G401 (cell line): ENCODE measurements at places on chromosomes 5 and 9.

DNA sequence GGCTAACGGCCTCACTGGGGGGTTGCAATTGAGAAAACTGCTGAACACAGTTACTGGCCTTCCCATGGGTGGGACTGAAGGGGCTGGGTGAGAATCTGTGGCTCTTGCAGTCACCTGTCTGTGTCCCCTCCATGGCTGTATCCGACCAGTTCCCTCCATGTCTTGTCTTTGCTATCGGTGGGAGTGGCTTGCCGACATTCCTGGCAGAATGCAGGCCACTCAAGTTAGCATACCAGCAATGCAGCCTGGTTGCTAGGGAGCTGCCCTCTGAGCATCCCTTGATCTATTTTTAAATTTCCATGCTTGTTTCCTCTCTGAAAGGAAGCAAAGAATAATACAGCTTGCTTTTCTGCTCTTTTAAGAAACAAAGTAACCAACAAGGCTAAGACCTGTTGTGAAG, 1509.7 kb upstream of the WWC1 start:
- DNase-seq, result no peak

DNA sequence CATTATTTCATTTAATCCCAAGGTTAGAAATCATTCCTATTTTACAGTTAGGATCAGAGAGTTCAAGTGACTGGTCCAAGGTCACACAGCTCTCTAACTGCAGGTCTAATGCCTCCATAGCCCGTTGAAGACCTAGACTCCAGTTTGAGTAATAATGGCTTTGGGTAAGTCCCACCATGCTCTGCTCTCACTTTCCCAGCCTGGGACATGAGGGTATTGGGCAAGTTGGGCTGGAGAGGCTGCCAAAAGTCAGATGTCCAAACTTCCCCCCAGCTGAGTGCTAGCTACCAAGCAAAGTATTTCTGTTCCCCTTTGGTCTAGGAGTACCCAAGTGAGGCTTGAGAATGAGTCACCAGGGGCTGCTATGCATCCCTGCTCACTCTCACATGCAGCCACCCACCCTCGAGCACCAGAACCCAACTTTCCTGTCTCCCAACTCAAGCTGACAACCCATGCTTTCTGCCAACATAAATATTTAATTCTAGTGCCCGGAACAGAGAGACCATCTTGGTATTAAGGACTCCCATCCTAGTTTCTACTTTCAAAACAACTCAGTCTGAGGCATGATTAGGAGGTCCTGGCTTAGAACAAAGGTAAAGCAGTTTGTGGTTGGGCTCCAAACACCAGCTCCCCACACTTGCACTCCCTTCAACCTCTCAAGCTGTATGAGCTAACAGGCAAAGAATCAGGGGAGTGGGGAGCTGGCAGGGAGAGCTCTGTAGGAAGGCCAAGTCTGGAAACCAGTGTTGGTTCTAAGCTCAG, 236.5 kb upstream of the TRIM32 start:
- DNase-seq, result no peak

DNA sequence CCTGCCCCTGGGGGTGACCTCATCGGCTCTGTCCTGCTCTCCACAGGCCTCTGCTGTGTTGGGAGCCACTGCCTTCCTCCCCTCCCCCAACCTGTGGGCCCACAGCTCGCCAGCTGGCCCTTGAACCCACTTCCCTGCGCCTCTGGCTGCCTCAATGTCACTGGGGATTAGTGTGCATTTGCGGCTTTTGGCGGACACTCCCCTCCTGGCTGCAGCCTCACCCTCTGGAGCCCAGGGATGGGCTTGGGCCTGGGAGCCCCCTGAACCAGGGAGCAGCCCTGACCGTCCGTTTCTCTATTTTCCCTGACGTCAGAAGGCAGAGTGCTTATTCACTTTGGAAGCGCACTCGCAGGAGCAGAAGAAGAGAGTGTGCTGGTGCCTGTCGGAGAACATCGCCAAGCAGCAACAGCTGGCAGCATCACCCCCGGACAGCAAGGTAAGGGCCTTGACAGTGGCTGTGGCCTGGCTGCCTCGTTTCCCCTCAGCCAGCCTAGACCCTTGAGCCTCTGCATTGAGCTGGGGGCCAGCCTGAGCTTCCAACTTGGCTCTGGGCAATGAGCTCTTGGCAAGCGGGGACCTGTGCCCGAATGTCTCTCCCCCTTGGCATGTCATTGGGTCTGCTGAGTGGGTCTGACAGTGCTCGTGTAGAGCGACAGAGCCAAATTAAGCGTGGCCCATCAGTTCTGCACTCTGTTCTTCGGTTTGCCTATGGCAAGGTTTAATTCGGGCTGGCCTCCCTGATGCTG, 73.1 kb downstream of the RGS3 start:
- DNase-seq, result no peak

DNA sequence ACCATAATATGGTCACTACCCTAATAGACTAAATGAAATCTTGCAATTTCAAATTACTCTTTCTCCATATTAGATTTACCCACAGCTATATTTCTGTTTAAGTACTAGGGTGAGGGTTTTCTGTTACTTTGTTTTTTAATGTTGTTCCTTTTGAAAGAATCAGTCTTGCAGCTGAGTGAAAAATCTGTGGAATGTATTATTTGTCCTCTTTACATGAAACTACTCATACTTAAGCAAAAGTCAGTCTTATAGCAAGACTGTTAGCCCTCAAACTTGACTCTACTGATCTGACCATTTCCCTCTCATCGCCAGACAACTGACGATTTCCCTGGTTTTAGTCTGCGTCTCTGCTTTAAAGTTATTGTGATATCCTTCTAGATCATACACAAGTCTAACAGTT, 84.0 kb downstream of the PIK3R1 start:
- DNase-seq, result no peak

DNA sequence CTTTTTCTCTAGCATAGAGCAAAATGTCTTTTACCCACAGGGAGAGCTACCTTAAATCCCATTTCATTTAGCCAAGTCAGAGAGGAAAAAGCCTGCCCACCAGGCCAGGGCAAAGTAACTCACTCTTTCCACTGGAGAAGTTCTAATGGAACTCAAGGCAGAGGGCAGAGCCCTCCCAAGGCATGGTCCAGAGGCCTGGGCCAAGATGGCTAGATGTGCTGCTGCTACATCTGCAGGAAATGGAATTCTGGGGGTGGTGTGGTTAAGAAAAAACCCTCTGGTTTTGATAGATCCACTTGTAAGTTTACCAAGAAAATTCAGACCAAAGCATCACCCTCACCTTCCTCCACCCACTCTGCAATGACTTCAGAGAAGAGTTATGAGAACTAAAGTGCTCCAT, 37.3 kb downstream of the CSF2 start:
- no peak for DNase-seq

- no peak for DNase-seq
These were observed 29.7 kb downstream of the PDE4D start for GRCh38 chr5:59863777-59864176.

GRCh38 chr9:79220666-79221065, 351.1 kb upstream of the TLE4 start:
- DNase-seq, result no peak

- DNase-seq, result peak; percentile 64
These were observed 19.2 kb upstream of the POMT1 start for GRCh38 chr9:131483319-131484050.

- DNase-seq, result no peak
These were observed 110.7 kb upstream of the EFNA5 start for GRCh38 chr5:107781451-107781850.

DNA sequence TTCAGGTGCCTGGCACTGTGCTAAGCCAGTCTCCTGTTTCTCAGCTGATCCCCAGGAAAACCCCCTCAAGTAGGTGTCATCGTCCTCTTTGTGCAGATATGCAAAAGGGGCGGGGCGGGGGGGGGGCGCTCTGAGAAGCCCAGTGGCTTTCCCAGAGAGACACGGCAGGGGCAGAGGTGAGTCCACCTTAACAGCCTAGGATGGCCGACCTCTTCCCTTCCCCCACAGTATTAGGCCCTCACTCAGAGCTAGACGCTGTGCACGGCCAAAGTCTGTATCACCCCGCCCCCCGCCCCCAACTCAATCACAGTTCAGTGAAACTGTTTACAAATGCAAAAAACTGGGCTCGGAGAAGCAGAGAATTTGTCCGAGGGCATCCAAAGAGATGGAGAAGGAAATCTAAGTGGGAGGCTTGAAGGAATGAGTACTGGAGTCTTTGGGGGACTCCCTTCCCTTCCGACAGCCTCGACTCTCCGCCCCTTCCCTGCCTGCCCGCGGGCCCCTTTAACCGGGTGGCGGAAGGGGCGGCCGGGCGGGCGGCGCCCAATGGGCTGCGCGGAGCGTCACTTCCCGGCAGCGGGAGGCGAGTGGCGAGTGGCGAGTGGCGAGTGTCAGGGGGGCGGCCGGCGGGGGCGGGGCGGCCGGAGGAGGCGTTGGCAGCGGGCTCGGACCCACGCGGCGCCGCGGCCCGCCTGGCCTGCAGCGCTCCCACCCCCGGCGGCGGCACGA, at the start of gene ERGIC1:
TSS of gene ERGIC1 (plus strand) at position 566 of the 729 bp plus-strand sequence. CDS start at position 729, 163 bp downstream.
- DNase-seq, result peak; percentile 85

DNA sequence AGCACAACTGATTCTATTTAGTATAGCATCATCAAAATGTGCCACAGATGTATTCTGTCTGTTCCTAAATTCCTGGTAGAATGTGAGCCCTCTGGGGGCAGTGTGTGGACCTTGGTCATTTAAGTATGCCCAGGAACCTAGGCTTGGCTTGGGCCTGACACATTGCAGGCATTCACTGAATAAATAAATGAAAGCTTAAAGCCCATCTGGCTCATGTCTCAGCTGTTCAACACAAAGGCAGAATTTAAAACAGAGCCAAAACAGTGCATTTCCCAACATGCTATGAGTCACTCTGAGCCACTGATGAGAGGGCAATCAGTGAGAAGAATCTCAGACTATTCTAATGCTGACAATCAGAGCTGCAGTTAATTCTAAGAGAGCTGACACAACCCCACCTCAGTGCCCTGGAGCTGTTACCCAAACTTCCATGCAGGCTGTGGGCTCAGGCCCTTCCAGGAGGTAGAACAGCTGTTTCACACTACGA, 8.1 kb downstream of the FAM193B start:
- DNase-seq, result no peak

DNA sequence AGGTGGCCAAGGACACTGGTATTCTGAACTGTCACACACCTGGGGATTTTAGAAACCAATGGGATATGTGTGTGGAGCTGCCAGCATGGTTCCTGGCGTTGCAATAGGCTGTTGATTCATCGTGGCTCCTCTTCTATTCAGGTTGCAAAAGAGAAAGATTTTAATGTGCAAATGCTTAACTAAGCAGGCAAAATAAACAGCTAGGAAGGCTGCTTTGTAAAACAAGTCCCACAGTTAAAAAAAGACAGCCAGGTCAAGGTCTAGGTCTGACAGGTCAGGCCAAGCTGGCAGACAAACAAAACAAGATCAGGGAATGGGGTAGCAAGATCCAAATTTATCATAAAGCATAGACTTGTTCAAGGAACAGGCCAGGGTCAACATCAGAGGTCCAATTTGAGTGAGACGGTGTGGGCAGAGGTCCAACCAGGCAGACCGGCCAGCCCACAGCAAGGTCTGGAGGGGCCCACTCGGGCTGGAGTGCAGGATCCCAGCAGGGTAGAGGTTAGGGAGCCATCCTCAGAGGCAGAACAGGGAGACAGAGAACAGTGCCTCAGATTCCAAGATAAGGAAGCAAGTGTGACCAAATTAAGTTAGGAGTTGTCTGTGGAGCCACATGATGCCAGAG, 45.6 kb downstream of the SUB1 start:
- no peak for DNase-seq

GRCh38 chr5:164799391-164799790, 1294.0 kb downstream of the MAT2B start:
- DNase-seq, result no peak

DNA sequence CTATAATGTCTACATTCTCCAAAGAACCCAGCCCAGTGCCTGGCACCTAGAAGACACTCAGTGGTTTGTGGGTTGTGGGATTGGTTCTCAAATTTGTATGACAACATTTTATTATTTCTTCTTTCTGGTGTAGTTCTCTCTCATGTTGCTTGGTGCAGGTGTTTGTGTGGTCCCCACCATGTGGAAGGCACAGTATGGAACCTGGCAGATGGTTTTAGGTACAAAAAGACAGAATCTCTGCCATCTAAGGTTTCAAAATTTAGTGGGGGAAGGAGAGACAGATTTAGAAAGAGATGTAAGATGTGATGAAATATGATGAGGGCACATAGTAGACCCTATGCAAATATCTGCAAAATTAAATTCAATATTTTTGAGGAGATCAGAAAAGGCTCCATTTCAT, 323.8 kb downstream of the CDK5RAP2 start:
- peak; percentile 65 for DNase-seq

DNA sequence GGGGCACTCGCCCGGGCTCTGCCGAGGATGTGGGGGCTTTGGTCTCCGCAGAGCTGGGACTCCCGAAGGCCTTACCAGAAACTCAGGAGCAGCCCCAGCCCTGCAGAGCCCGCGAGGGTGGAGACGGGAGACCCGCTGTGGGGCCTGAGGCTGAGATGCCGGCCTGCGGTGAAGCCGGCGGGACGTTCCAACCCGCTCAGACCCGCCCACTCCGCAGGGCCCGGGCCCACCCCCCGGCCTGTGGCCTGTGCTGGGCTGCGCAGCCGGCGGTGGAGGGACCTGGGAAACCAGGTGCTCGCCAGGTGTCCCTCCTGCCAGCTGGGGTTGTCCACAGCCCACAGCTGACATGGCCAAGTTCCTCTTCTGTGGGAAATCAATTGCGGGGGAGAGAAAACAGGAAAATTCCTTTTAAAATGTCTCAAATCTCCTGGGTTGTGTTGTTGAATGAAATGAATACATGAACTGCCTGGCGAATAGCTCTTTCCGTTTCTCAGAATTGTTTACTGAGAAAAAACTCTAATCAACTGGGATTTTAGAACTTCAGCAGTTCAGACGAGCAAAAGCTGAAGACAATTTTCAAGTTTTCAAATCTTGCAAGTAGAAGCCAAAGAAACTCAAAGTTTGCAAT, 49.0 kb upstream of the IRX4 start:
- peak; percentile 31 for DNase-seq

DNA sequence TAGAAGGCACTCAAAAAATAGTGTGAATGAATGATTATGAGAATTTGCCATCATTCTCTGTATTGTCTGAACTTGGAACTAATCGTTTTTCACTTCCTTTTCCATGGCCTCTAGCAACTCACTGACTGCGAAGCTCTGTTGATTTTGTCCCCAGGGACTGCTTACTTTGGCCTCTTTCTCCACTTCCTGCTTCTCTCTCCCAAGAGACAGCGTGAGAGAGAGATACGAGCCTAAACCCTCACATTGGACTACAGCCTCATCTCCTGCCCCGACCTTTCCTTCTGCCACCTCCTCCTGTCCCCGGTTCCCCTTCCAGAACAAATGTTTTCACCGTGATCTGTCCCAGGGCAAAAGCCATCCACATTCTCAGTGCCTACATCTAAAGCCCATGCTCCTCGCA, 300.8 kb upstream of the PANK3 start:
- no peak for DNase-seq

GRCh38 chr5:52685566-52685965, 102.2 kb upstream of the ITGA1 start:
- DNase-seq, result no peak

DNA sequence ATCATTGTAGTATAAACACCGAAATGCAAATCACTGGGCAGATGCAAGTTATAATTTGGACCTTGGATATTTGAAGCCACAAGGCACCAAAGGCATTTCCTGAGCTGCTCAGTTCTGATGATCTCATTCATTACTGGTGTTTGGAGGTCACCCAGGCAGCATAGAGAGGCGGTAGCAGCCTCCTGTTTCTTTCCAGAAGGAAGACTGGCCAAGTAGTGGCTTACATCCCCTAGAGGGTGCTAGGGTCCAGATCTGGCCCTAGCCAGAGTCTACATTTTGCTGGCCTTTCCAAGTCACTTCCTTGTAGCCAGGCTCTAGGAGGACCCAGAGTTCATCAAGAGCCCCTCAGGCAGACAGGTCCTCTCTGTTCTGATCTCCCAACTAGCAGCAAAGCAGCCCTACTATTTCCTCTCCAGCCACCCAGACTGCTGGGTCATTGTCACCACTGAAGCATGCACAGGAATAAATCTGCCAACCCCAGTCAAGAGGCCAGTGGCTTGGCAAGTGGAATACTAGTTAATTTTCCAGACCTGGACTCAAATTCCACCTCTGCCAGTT, 33.4 kb upstream of the TTC1 start:
- DNase-seq, result peak; percentile 44
